Activated T-helper 17 cell treated with anti-CD3 and anti-CD28 coated beads, Interleukin-2, amount 50 U/mL, for 72 hours (primary cell): ENCODE measurements at places on chromosomes 4 and X. TPM values are rescaled to one million over a fixed set of nuclear protein-coding genes. Genes with fewer than 3 reads are reported as not detected.

SPATA4 gene
- not detected for total RNA-seq

CT47B1 gene
- total RNA-seq = not detected

SRPX2 gene
- total RNA-seq = not detected

WDFY3 gene
- total RNA-seq = 2.3 TPM

AR gene
- not detected for total RNA-seq

NEIL3 gene
- total RNA-seq = 25.7 TPM

FRMPD3 gene
- total RNA-seq = not detected

CD40LG gene
- total RNA-seq = 110 TPM

MAGEA2B gene
- not detected for total RNA-seq

HPGD gene
- total RNA-seq = 43.8 TPM
